Stimulated activated CD4-positive, alpha-beta T cell treated with anti-CD3 and anti-CD28 coated beads, Interleukin-1b, Interleukin-23, amount 100 ng/mL, for 1 hour (primary cell): ENCODE measurements at places on chromosomes 13 and 19.

GRCh38 chr13:91594061-91594460 is 195.6 kb downstream of the GPC5 start:
- DNase-seq: no peak

- DNase-seq: no peak
These were observed 3.5 kb upstream of the LGALS4 start for GRCh38 chr19:38816131-38816750.

DNA sequence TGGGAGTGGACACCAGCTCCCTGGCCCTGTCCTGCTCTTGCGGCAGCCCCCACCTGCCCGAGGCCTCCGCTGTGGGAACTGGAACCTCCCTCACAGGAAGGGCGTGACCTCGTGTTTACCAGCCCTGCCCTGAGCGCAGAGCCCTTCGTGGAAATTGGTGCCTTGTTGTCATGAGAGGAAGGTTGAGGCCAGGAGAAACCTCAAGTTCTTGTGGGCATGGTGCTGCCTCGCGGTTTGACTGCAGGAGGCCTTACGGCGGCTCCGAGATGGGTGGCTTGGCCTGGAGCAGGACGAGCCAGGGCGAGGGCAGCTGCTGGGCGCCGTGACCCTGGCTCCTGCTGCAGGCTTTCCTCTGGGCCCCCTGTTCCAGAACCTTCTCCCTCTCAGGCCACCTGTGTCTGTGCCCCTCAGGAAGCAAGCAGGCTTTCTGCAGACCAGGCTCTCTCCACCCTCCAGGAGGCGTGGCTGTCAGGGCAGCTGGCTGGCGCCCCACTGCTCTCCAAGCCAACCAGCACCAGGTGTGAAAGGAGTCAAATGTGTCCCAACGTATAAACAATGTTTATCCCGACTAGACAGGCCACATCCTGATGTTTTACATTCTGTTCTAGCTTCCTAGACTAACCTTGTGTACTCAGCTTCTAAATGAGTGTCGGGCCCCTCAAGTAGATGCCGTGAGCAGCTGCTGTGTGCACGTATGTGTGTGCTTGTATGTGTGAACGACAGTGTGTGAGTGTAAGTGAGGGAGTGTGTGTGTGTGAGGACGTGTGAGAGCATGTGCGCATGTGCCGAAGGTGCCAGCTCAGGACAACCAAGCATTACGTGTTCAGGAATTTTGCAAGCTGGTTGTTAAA is 10.4 kb upstream of the RASA3 start:
- no peak for DNase-seq

DNA sequence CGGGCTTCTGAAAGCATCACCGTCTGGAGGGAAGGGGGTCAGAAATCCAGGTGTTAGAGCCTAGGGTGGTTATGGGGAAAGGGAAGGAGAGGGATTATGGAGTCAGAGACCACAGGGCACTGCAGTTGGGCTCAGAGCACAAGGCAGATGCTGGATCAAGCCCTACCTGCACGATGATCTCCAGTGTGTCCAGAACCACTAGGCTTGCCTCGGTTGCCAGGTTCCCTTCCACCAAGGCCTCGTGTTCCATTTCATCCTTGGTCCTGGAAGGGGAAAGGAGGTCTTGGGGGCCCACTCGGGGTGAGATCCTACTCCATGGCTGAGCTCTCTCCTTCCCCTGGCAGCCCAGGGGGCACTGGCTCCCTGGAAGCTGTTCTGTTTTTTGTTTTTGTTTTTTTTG is 17.0 kb upstream of the KANK2 start:
- no peak for DNase-seq

DNA sequence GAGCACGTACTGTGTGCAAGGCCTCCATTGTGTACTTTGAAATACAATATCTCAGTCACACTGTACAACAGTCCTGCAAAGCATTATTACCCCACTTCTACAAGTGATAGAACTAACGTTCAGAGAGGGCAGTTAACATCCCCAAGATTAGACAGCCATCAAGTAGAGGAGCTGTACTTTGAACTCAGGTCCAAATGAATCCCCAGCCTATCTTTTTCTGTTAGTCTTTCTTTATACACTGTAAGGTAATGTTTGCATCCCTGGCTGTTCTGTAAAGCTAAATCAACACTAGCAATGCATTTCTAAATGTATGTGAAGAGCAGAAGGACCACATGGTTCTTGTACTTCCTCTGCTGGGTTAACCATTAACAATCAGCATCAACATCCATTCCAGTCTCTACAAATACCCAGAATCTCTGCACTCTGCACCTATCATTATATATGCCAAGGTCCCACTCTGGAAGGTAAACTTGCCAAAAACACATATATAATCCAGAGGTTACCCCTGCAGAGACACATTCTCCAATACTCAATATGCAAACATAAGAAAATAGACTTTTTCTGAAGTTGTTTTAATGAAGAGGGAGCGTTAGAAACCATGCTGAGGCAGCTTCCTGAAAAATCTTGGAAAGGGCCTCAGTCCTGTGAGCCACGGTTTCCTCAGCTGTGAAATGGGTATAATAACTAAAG is 182.3 kb downstream of the MZT1 start:
- no peak for DNase-seq

DNA sequence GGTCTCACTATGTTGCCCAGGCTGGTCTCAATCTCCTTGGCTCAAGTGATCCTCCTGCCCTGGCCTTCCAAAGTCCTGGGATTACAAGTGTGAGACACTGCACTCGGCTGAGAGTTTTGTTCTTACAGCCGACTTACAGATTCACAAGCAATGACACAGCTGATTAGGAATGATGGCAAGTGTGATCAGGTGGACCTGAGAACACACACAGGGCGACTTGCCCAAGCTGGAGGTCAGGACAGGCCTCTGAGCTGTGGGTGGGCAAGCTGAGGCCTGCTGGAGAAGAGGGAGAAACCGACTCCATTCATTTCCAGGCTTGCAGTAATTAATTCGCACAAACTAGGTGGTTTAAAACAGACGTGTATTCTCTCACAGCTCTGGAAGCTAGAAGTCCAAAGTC is 8.1 kb upstream of the ATG4D start:
- no peak for DNase-seq

DNA sequence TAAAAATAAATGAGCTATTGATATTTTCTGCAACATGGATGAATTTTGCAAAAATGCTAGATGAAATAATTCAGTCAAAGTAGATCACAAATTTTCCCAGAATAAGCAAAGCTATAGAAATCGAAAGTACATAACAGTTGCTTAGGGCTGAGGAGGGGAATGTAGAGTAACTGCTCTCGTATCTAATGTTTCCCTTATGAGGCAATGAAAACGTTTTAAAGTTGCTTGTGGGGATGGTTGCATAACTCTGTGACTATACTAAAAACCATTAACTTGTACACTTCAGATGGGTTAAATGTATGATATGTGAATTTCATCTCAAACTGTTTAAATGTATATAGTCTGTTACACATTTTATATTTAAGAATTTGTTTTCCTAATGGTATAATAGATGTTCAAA is 231.7 kb downstream of the GGACT start:
- no peak for DNase-seq
